ENCODE measurements at places on chromosomes 11 and 22. TPM values are rescaled to one million over a fixed set of nuclear protein-coding genes. Genes with fewer than 3 reads are reported as not detected.

The OR5D13 gene
- total RNA-seq: not detected

The OR2AT4 gene
- total RNA-seq: not detected

The KIRREL3 gene
- total RNA-seq: not detected

The CCDC15 gene
- total RNA-seq: 2.6 TPM

The BTG4 gene
- not detected for total RNA-seq

The ALG8 gene
- 29.4 TPM for total RNA-seq

The TRIM3 gene
- 30.3 TPM for total RNA-seq

The ADM2 gene
- 0.20 TPM for total RNA-seq

The KRTAP5-10 gene
- total RNA-seq: not detected

The CHADL gene
- 0.74 TPM for total RNA-seq

The FIBIN gene
- not detected for total RNA-seq

The NEU3 gene
- total RNA-seq: 6.9 TPM

The THY1 gene
- not detected for total RNA-seq

The ANO1 gene
- 0.33 TPM for total RNA-seq

The HPX gene
- 0.32 TPM for total RNA-seq

The DDIAS gene
- 10.8 TPM for total RNA-seq

The SERHL2 gene
- total RNA-seq: 3.4 TPM

The OR51L1 gene
- not detected for total RNA-seq

The UNC93B1 gene
- total RNA-seq: 14.7 TPM

The SMTNL1 gene
- not detected for total RNA-seq

The AQP11 gene
- 0.63 TPM for total RNA-seq

The OR8B3 gene
- not detected for total RNA-seq
